Stimulated activated CD4-positive, alpha-beta T cell treated with anti-CD3 and anti-CD28 coated beads, Interleukin-1b, Interleukin-23, amount 100 ng/mL, for 24 hours (primary cell): ENCODE measurements at places on chromosomes 4 and X.

DNA sequence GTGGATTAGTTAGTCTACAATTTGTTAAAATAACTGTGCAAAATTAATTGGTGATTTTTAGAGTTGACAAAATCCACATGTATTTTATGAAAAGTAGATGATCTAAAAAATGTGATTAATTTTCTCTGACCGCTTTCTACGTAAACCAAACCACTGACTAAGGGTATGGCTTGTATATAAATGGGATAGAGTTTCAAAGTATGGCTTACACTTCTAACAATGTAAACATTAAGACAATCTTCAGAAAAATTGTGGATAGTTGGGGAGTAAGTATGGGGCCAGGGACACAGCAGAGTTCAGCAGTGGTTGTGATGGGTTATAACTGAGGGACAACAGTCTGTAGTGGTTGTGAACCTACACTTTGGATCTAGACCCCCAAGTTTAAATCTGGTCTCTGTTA, 39.8 kb downstream of the GABRA4 start:
- DNase-seq, result no peak

GRCh38 chrX:69139516-69139915, 25.7 kb downstream of the PJA1 start:
- no peak for DNase-seq

DNA sequence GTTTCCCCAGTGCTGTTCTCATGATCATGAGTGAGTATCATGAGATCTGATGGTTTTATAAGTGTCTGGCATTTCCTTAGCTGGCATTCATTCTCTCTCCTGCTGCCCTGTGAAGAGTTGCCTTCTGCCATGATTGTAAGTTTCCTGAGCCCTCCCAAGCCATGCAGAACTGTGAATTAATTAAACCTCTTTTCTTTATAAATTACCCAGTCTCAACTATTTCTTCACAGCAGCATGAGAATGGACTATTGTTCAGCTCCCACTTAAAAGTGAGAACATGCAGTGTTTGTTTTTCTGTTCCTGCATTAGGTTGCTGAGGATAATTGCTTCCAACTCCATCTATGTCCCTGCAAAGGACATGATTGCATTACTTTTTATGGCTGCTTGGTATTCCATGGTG, 311.7 kb upstream of the CTSO start:
- DNase-seq, result no peak

DNA sequence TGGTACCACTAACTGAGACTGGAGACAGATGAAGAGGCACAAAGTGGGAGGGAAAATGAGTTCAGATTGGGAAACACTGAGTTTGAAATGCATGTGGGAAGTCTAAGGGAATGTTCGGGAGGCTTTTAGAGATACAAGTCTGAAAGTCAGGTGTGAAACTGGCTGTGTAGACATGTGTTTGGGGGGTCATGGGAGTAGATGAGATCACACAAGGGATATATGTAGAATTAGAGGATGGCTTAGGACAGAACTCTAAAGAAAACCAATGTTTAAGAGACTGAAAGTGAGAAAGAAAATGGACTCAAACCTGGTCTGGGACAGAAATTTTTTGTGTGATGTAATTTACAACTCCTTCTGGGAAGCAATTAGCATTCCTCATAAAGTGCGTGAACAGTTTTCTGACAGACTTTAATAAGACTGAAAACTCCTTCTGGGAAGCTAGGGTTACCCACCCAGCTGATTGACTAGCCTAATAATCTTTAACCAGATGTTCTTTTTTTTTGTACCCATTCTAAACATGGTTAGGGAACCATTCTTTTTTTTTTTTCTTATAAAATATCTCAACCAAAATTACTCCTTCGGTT, 8.7 kb upstream of the JADE1 start:
- DNase-seq, result no peak

- DNase-seq, result no peak
Measured at GRCh38 chr4:147108409-147108808, 162.7 kb upstream of the TTC29 start.
